Keratinocyte (primary cell): ENCODE measurements at places on chromosomes 7 and 10.

- no peak for DNase-seq
Measured at GRCh38 chr7:75819711-75820110, 6.1 kb upstream of the CCL24 start.

- no peak for DNase-seq
Measured at GRCh38 chr10:78921895-78922294, 146.9 kb upstream of the ZMIZ1 start.

- DNase-seq: no peak
Measured at GRCh38 chr10:76640806-76641205, 996.8 kb downstream of the KCNMA1 start.

DNA sequence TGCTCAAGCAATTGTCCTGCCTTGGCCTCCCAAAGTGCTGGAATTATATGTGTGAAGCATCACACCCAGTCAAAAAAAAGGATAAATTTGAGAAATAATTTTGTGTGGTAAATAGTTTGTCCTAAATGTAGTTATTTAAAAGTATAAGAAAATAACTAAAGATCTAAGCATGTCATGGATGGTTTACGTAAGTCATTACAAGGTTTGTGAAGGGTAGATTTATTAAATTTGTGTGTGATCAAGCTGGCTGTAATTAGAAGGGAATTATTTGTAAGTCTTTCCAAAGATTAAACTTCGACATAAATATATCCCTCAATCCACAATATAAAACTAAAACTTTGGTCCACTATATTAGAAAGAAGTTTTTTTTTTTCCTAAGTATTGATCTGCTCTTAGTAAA lies 28.6 kb downstream of the ORC5 start:
- DNase-seq: no peak

DNA sequence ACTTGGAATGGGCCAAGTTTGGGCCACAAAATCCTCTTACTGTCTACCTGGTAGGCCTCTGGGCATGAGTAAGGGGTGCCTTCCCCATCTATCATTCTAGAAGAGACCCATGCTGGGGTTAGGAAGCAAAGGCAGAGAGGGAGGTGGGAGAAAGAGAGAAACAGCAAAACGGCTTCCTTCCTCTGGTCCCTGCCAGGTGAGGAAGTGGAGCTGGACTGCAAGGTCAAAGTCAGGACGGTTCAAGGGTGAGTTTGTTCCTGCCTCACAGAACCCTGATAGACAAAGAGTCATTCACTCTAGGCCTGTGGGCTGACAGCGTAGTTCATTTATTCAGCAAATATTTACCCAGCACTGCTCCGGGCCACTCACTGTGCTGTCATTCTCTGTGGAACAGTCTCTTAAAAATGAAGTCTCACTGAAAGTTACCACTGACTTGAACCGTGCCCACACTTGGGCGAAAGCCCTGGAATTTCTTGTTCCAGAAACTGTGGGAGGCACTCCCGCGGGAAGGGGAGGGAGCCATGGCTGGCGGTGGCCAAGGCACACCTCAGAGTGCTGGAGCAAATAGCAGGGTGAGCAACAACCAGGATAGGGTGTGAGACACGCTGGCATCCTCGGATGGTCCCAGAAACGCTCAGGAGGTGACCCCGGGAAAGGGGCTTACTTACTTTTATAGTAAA lies 26.2 kb upstream of the ECHDC3 start:
- no peak for DNase-seq

- DNase-seq: no peak
Measured at GRCh38 chr7:134547397-134548054, 1.4 kb upstream of the AKR1B15 start.
